ENCODE measurements at places on chromosomes 4 and X.

- DNase-seq: no peak
- no peaks in the 10 kb centered on the region for H3K27me3 ChIP-seq
- no peak overlapping the region for H3K27ac ChIP-seq
- H3K36me3 ChIP-seq: no peaks in the 10 kb centered on the region
- no peak overlapping the region for H3K4me3 ChIP-seq
These were observed 51.2 kb upstream of the KLF3 start for GRCh38 chr4:38612646-38613414.

DNA sequence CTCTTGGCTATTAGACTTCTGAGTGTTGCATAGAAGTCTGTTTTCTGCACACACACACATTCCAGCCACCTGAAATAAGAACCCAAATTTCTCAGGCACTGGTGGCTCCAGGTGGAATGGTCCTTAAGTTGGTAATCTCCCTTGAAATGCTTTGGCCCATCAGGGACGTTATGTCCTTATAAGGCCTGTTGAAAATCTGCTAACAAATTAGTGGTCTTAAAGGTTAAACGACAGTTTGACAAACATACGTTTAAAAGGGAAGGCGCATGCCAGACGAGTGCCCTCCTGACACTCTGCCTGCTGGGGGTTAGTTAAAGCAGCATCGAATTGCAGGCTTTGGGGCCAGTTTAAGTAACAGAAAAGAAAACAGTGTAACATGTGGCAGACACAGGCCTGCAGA lies 125.0 kb downstream of the TBX22 start:
- DNase-seq: no peak
- no peak overlapping the region for H3K27ac ChIP-seq
- H3K27me3 ChIP-seq: peaks cover 4% of the 10 kb centered on the region
- no peaks in the 10 kb centered on the region for H3K36me3 ChIP-seq

DNA sequence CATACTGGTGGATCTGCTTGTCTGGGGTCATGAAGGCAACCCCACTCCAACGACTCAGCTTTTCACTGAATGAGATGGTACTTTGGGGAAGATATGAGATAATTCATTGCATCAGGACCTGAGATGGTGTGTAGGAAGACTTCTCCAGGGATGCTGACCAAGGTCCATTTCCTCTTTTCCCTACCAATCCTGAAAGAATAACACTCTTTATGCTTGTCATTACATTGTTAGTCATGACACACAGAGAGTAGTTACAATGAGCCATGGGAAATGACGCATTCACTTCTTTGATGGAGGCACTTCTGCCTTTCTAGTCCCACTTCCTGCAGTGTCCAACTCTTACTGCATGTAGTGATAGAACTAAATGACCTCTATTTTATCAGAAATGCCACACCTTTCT lies 58.6 kb downstream of the AREG start:
- no peak overlapping the region for H3K4me3 ChIP-seq
- no peaks in the 10 kb centered on the region for H3K27me3 ChIP-seq
- no peaks in the 10 kb centered on the region for H3K4me1 ChIP-seq
- DNase-seq: no peak
- H3K27ac ChIP-seq: no peak overlapping the region

DNA sequence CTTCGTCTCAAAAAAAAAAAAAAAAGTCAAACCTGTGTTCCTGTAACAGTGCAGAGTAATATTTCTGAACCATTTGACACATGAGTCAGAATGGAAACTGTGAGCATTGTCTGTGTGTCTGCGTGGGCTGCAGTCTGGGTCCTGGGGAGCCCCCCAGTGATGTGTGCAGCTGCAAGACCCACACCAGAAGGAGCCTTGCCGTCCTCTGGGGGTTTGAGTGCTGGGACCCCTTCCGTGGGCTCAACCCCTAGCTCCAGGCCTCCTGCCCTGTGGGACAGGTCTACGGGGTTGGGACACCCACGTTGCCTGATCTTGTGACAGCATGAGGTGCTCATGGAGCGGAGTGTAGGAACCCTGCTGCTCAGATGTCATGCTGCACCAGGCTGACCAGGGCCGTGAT lies 43.7 kb downstream of the DDX3X start:
- no peaks in the 10 kb centered on the region for H3K36me3 ChIP-seq
- no peak for DNase-seq
- H3K4me3 ChIP-seq: no peak overlapping the region
- H3K27me3 ChIP-seq: no peaks in the 10 kb centered on the region
- H3K27ac ChIP-seq: no peak overlapping the region
- H3K4me1 ChIP-seq: no peaks in the 10 kb centered on the region

GRCh38 chr4:67019686-67020437 lies 525.4 kb downstream of the CENPC start:
- H3K36me3 ChIP-seq: no peaks in the 10 kb centered on the region
- H3K27ac ChIP-seq: no peak overlapping the region
- no peaks in the 10 kb centered on the region for H3K27me3 ChIP-seq
- no peak for DNase-seq
- no peaks in the 10 kb centered on the region for H3K4me1 ChIP-seq
- no peak overlapping the region for H3K4me3 ChIP-seq

- no peak overlapping the region for H3K4me3 ChIP-seq
- H3K27ac ChIP-seq: no peak overlapping the region
- H3K27me3 ChIP-seq: no peaks in the 10 kb centered on the region
- peak; percentile 83 for DNase-seq
These were observed 64.9 kb upstream of the SOD3 start for GRCh38 chr4:24730256-24731001.

DNA sequence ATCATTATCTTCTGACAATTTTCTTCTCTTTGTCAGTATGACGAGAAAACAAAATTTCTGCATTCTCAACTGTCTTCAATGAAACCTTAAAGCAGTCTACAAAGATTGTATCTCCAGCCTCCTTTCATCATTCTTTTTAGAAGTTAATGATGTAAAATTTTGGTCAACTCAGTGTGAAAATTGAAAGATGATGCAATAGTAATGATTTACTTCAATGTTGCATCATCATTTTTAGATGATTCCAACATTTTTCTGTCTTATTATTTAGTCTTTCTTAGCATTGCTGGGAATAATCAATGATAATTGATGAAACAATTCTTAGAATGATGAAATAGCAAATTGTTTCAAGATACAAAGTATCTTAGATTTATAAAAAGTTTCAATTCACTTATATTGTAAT lies 372.7 kb downstream of the C4orf33 start:
- DNase-seq: no peak
- H3K27me3 ChIP-seq: no peaks in the 10 kb centered on the region
- no peaks in the 10 kb centered on the region for H3K4me1 ChIP-seq
- H3K4me3 ChIP-seq: no peak overlapping the region
- no peak overlapping the region for H3K27ac ChIP-seq

DNA sequence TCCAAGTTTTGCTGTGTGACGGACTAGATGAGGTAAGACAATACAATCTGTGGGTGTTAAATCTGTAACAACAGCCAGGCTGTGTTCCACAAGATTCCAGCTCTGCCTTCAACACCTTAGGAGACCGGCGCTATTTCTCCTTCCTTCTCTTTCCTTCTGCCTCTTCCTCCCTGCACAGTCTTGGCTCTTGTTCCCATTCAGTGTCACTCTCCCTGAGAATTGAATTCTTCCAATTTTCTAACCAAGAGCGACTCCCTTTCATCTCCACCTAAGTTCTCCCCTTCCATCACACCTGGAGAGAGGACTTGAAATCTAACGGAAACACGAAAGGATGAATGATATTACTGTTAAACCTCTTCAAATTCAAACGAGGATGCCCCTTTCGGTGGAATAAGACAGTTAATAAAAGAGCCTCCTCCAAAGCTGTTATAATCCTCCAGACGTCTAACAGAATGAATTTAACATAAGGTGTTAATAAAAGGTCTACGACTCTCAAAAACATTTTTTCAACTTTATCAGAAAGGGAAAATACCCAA lies 2.7 kb downstream of the EPHA5 start:
- no peaks in the 10 kb centered on the region for H3K36me3 ChIP-seq
- H3K4me3 ChIP-seq: peak overlapping the region; percentile 57
- H3K27me3 ChIP-seq: peaks cover 72% of the 10 kb centered on the region
- H3K27ac ChIP-seq: no peak overlapping the region
- H3K4me1 ChIP-seq: peaks cover 19% of the 10 kb centered on the region

GRCh38 chr4:109462297-109462696 lies 28.7 kb downstream of the SEC24B start:
- H3K27me3 ChIP-seq: no peaks in the 10 kb centered on the region
- peaks cover 13% of the 10 kb centered on the region for H3K4me1 ChIP-seq
- no peak overlapping the region for H3K27ac ChIP-seq
- DNase-seq: no peak

- peaks cover 6% of the 10 kb centered on the region for H3K36me3 ChIP-seq
- peak overlapping the region; percentile 74 for H3K27ac ChIP-seq
- H3K27me3 ChIP-seq: no peaks in the 10 kb centered on the region
- no peak overlapping the region for H3K4me3 ChIP-seq
- H3K4me1 ChIP-seq: peaks cover 83% of the 10 kb centered on the region
These were observed 140.5 kb downstream of the KLHL8 start for GRCh38 chr4:87079967-87080366.

GRCh38 chrX:41522081-41522480 lies 74.9 kb downstream of the NYX start:
- H3K4me3 ChIP-seq: no peak overlapping the region
- no peak overlapping the region for H3K27ac ChIP-seq
- H3K4me1 ChIP-seq: no peaks in the 10 kb centered on the region
- no peaks in the 10 kb centered on the region for H3K36me3 ChIP-seq

- no peaks in the 10 kb centered on the region for H3K27me3 ChIP-seq
- H3K4me1 ChIP-seq: peaks cover 7% of the 10 kb centered on the region
- no peak overlapping the region for H3K4me3 ChIP-seq
- DNase-seq: no peak
These were observed 141.8 kb downstream of the CBR4 start for GRCh38 chr4:168868044-168868781.

- no peak overlapping the region for H3K27ac ChIP-seq
- no peak for DNase-seq
- H3K4me1 ChIP-seq: peaks cover 27% of the 10 kb centered on the region
These were observed 144.1 kb upstream of the RBPJ start for GRCh38 chr4:26176598-26177149.

- no peak overlapping the region for H3K27ac ChIP-seq
- no peak for DNase-seq
- H3K4me1 ChIP-seq: peaks cover 8% of the 10 kb centered on the region
- peaks cover 16% of the 10 kb centered on the region for H3K36me3 ChIP-seq
- peak overlapping the region; percentile 75 for H3K4me3 ChIP-seq
- no peaks in the 10 kb centered on the region for H3K27me3 ChIP-seq
These were observed 12.3 kb upstream of the CLTRN start for GRCh38 chrX:15676886-15677285.
